ENCODE measurements at places on chromosomes 4 and X.
A peak's percentile ranks its signal among the peaks of the same experiment; 100 is the strongest.

- peaks cover 5% of the 10 kb centered on the region for H3K4me1 ChIP-seq
- no peak for DNase-seq
- H3K4me3 ChIP-seq: peak overlapping the region; percentile 36
- peaks cover 3% of the 10 kb centered on the region for H3K27me3 ChIP-seq
Measured at GRCh38 chrX:43881410-43882293, 598 bp downstream of the MAOB start.

- no peak overlapping the region for H3K27ac ChIP-seq
- H3K4me3 ChIP-seq: no peak overlapping the region
- no peaks in the 10 kb centered on the region for H3K36me3 ChIP-seq
- no peak for DNase-seq
- H3K4me1 ChIP-seq: peaks cover 9% of the 10 kb centered on the region
- no peaks in the 10 kb centered on the region for H3K27me3 ChIP-seq
Measured at GRCh38 chr4:2647403-2648158, 108.6 kb downstream of the TNIP2 start.

- no peak overlapping the region for H3K27ac ChIP-seq
- DNase-seq: no peak
- no peak overlapping the region for H3K4me3 ChIP-seq
- no peaks in the 10 kb centered on the region for H3K4me1 ChIP-seq
Measured at GRCh38 chrX:110568441-110568840, 209.8 kb downstream of the RTL9 start.

DNA sequence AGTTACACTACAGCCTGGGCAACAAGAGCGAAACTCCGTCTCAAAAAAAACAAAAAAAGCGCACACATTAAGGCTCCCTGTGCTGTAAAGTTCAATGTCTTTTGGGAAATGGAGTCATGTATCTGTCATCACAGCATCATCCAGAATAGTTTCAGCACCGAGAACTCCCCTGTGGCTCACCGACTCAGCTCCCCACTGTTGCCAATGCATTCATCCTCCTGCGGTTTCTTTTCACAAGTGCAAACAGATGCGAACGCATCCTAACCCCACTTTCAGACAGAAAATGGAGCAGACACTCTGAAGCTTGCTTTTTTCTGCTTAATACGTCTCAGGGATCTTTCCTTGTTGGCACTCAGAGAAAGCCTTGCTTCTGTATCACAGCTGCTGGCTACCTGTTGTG, 13.8 kb upstream of the SH3TC1 start:
- no peak for DNase-seq
- no peaks in the 10 kb centered on the region for H3K36me3 ChIP-seq

GRCh38 chr4:127732623-127733328, 2.6 kb downstream of the SLC25A31 start:
- H3K27ac ChIP-seq: no peak overlapping the region
- no peaks in the 10 kb centered on the region for H3K4me1 ChIP-seq
- H3K4me3 ChIP-seq: no peak overlapping the region
- no peaks in the 10 kb centered on the region for H3K27me3 ChIP-seq
- DNase-seq: no peak

- DNase-seq: no peak
- H3K4me1 ChIP-seq: no peaks in the 10 kb centered on the region
- no peaks in the 10 kb centered on the region for H3K27me3 ChIP-seq
- H3K4me3 ChIP-seq: no peak overlapping the region
Measured at GRCh38 chr4:179662522-179662921, 2220.3 kb upstream of the AGA start.

DNA sequence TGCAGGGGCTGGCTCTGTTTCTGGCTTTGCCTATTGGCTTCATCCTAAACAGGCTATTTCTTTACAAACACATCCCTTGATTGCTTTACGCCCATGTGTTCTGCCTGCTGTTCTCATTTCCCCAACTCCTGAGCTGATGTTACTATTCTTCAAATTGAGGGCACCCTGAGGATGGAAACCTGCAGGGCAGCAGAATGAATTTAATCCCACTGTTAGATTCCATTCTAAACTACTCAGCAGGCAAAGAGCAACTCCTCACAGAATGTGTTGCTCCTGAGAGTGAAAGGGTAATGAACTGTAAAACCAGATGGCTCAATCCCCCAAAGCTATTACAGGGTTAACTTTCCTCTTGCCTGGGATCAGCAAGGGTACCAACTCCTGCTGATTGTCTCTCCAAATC, 75.7 kb downstream of the ANKRD50 start:
- H3K4me3 ChIP-seq: no peak overlapping the region
- H3K27me3 ChIP-seq: no peaks in the 10 kb centered on the region
- H3K27ac ChIP-seq: no peak overlapping the region
- no peak for DNase-seq

- no peaks in the 10 kb centered on the region for H3K4me1 ChIP-seq
- H3K36me3 ChIP-seq: no peaks in the 10 kb centered on the region
Measured at GRCh38 chr4:66921433-66921832, 623.9 kb downstream of the CENPC start.

DNA sequence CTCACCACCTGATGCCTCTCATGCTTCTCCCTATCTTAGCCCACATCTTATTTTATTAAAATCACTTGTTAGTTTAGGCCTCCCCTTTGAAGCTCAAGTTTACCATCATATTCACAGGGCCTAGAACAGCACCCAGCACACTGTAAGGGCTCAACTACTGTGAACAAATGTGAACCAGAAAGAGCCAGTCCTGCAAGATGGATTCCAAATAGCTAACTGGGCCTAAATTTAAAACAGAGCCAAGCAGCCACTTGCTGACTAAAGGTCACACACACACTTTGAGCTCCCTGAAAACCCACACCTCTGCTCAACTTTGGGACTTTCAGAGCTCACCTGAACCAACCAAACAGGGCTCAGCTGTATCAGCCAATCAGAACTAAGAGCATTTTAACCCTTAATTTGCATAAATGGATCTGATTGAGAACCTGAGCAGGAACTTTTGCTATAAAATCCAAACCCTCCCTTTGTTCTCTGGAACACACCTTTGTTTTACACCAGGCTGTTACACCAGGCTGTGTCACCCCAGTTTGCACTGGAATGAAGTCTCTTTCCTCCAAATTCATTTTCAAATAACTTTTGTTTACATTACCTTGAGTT, 62.1 kb upstream of the EXOC1L start:
- H3K27ac ChIP-seq: no peak overlapping the region
- DNase-seq: no peak
- H3K36me3 ChIP-seq: no peaks in the 10 kb centered on the region
- H3K4me1 ChIP-seq: no peaks in the 10 kb centered on the region
- no peaks in the 10 kb centered on the region for H3K27me3 ChIP-seq

- no peak overlapping the region for H3K4me3 ChIP-seq
- no peaks in the 10 kb centered on the region for H3K27me3 ChIP-seq
- no peak overlapping the region for H3K27ac ChIP-seq
- no peaks in the 10 kb centered on the region for H3K4me1 ChIP-seq
Measured at GRCh38 chrX:70360366-70360765, 62.7 kb upstream of the GDPD2 start.

DNA sequence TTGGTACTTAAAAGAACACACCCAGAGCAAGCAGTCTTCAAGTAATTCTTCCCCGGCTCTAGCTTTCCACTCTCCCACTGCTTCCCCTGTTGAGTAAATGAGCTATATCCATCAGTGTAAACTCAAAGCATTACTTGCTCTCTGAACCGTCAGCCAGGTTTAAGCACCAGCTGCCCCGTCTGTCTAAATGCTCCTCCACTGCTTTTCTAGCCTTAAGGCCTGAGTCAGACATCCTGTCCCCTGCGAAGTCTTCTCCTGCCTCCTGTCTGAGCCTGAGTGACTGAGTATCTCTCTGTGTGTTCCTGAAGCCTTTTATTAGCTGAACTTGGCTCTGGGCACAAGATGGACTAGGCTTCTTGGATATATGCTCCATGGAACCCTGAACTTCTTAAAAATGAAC, 205.1 kb downstream of the STK32B start:
- H3K27me3 ChIP-seq: no peaks in the 10 kb centered on the region
- no peaks in the 10 kb centered on the region for H3K36me3 ChIP-seq
- H3K4me1 ChIP-seq: no peaks in the 10 kb centered on the region
- H3K27ac ChIP-seq: no peak overlapping the region
- DNase-seq: no peak

DNA sequence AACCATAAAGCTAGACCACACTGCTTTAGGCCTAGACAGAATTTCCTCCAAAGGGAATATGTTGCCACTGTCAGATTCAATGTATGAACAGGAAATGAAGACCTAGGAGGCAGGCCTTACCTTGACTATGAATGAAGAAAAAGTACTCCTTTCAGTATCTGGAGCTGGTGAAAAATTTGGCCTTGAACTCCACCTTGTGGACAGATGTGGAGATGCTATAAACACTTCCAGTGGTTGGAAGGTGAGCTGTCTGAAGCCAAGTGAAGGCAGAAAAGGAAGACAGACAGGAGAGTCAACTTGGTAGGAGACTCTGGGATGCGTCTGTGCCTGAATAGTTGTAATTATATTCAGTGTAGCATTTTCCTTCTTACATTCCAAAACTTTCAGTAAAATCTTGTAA, 17.2 kb downstream of the SPIN3 start:
- no peak overlapping the region for H3K27ac ChIP-seq
- H3K27me3 ChIP-seq: no peaks in the 10 kb centered on the region
- no peaks in the 10 kb centered on the region for H3K36me3 ChIP-seq
- H3K4me1 ChIP-seq: no peaks in the 10 kb centered on the region
- H3K4me3 ChIP-seq: no peak overlapping the region

GRCh38 chr4:143383005-143383574, 46.4 kb downstream of the GAB1 start:
- H3K4me3 ChIP-seq: no peak overlapping the region
- H3K27me3 ChIP-seq: no peaks in the 10 kb centered on the region
- H3K36me3 ChIP-seq: no peaks in the 10 kb centered on the region
- no peaks in the 10 kb centered on the region for H3K4me1 ChIP-seq
- H3K27ac ChIP-seq: no peak overlapping the region

DNA sequence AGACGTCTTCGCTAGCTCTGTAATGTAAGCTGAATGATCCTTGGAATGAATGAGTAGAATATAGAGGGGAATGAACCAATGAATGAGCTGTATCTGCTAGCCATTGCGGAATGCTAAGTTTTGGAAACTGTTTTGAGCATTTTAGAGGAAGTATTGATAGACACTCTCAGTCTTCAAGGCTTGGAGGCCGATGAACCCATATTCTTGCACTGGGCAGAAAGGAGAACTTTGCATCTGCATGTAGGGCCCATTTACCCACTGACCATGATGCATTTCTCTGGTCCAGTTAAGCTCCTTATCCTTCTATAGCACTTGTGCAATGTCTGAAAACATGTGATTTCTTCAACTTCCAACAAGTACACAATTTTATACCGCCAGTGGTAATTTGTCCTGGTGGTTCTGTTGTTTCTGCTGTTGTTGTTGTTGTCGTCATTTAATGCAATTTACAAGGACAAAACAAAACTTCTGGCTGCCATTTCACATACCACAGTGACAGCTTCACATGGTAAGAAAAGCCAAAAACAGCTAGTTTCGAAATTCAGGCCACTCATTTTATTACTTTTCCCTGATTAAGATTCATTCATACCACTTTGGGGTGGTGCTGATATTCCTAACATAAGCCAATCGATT, 85.0 kb upstream of the MTM1 start:
- DNase-seq: no peak
- H3K4me3 ChIP-seq: no peak overlapping the region
- H3K36me3 ChIP-seq: no peaks in the 10 kb centered on the region
- H3K27ac ChIP-seq: no peak overlapping the region

- no peak overlapping the region for H3K4me3 ChIP-seq
- peaks cover 3% of the 10 kb centered on the region for H3K27me3 ChIP-seq
- H3K36me3 ChIP-seq: no peaks in the 10 kb centered on the region
- H3K4me1 ChIP-seq: no peaks in the 10 kb centered on the region
Measured at GRCh38 chr4:76448211-76448610, 13.2 kb downstream of the SHROOM3 start.

GRCh38 chr4:168622600-168622999, 125.7 kb downstream of the PALLD start:
- no peak overlapping the region for H3K27ac ChIP-seq
- no peaks in the 10 kb centered on the region for H3K4me1 ChIP-seq
- DNase-seq: no peak
- H3K4me3 ChIP-seq: no peak overlapping the region
- no peaks in the 10 kb centered on the region for H3K36me3 ChIP-seq

DNA sequence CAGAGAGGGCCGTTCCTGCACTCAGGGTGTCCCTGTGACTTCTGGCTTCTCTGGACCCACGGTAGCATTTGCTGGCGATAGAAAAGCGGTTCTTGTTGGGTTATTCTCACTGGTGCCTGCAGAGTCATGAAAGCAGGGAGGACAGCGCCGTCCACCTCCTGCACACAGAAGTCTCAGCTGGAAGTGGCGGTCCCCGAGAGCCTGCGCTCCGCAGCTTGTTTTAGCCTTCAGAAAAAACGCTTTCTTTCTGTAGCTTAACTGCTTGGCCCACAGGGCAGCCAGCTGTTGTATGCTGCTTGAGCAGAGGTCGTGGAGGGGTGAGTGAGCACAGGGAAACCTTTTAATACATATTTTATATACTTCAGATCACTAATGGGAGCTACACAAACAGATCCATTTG, 400.7 kb upstream of the FAT1 start:
- no peaks in the 10 kb centered on the region for H3K36me3 ChIP-seq
- no peak overlapping the region for H3K27ac ChIP-seq
- no peak for DNase-seq

DNA sequence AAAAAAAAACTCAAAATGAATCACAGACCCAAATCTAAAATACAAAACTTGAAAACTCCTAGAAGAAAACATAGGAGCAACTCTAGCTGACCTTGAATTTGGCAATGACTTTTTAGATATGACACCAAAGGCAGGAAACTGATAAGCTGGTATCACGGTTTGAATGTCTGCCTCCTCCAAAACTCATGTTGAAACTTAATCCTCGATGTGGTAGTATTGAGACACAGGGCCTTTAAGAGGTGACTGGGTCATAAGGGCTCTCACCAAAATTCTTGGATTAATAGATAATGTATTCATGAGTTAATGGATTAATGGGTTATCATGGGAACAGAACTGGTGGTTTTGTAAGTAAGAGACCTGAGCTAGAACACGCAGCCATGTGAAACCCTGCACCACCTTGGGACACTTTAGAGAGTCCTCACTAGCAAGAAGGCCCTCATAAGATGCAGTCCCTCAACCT, 40.5 kb downstream of the FRYL start:
- no peaks in the 10 kb centered on the region for H3K36me3 ChIP-seq
- H3K27ac ChIP-seq: no peak overlapping the region
- no peak for DNase-seq
- peaks cover 24% of the 10 kb centered on the region for H3K4me1 ChIP-seq
- no peaks in the 10 kb centered on the region for H3K27me3 ChIP-seq

DNA sequence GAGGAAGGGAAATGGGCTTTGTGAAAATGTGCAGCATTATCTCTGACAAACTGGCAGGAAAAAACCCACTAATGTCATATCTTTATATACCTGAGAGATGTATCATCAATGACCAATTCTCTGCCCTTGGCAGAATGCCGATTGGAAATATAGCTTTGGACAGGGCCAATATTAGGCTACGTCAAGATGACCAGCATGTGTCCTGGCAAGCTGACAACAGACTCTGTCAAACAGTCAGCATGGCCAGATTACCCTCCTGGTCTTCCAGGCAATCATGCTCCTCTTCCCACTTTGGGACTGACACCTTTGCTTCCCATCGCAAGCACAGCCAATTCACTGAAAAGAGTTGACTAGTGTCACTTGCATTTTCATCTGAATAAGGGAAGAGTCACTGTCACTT, 57.0 kb downstream of the SORBS2 start:
- no peak overlapping the region for H3K27ac ChIP-seq
- H3K27me3 ChIP-seq: no peaks in the 10 kb centered on the region
- H3K36me3 ChIP-seq: no peaks in the 10 kb centered on the region
- H3K4me1 ChIP-seq: no peaks in the 10 kb centered on the region

GRCh38 chr4:159446266-159446976, 343.5 kb downstream of the RAPGEF2 start:
- H3K27ac ChIP-seq: no peak overlapping the region
- H3K36me3 ChIP-seq: no peaks in the 10 kb centered on the region
- H3K27me3 ChIP-seq: peaks cover 3% of the 10 kb centered on the region
- no peak overlapping the region for H3K4me3 ChIP-seq
- no peaks in the 10 kb centered on the region for H3K4me1 ChIP-seq

All from T-cell (primary cell).